Stimulated activated CD4-positive, alpha-beta T cell treated with anti-CD3 and anti-CD28 coated beads, TNF-alpha, amount 100 ng/mL, for 1 hour (primary cell): ENCODE measurements at places on chromosomes 3 and 15.

DNA sequence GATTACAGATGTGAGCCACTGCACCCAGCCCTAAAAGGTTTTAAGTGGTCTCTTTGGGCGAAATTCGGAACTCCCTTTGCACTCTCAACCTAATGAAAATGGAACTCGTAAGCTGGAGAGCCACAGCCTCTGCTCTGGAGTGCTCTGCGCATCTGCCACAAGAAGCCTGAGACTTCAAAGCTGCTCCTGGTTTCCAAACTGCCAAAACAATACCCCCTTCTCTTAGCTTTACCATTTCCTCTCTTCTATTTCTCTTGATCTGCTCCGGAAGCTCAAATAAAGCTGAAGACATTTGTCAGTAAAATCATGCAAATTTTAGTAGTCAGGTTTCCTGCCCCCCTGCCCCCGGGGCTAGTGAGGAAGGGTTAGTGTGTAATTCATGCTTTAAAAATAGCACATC lies 312.7 kb downstream of the MFSD1 start:
- DNase-seq = no peak

DNA sequence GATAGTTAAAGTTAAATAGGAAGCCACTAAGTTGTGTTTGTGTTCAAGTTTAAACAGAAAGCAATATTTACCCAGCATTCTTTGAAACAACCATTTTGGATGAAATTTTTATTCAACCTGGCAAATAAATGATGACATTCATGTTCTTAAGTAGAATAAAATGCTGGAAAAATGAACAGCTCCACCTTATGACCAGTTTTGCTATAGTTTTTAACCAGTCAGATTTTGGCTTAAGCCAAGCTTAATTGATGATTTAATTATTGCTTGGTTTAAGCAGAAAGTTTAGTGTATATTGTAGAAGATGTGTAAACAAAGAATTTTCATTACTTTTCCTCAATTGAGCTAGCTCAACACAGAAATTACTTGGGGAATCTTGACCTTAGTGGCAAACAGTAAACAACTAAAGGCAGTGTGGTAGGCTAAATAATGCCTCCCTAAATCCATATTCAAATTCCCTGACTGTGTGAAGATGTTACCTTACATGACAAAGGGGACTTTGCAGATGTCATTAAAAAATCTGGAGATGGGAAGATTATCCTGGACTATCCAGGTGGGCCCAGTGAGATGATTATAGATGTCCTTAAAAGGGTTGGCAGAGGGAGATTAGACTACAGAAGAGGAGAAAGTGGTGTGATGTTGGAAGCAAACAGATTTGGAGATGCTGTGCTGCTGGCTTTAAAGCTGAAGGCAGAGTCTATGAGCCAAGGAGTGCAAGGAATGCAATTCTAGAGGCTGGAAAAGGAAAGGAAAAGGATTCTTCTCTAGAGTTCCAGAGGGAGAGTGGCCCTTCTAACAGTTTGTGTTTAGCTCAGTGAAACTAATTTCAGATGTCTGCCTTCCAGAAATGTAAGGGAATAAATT lies 448.6 kb upstream of the GOLIM4 start:
- no peak for DNase-seq

- DNase-seq = no peak
These were observed 57.0 kb downstream of the MLH1 start for GRCh38 chr3:37050282-37050681.

GRCh38 chr3:141538568-141539240 lies 51.9 kb downstream of the RASA2 start:
- no peak for DNase-seq

GRCh38 chr3:53113293-53114010 lies 16.8 kb downstream of the RFT1 start:
- no peak for DNase-seq

DNA sequence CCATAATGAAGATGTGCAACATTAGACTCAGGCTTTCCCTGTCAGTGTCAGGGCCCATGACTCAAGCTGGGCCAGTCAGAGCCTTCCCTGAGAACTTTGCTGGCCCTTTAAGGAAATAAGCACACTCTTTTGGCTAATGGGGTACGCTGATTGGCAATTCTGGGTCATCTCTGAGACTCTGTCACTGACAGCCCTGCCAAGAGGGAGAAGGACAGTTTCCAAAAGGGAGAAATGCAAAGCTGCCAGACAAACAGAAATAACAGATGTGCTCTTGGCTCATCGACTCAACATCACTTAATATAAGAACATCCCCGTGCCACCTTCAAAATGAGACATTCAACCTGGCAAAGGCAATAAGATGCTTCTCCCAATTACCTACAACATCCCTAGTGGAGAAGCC lies 491.9 kb upstream of the PROK2 start:
- no peak for DNase-seq

DNA sequence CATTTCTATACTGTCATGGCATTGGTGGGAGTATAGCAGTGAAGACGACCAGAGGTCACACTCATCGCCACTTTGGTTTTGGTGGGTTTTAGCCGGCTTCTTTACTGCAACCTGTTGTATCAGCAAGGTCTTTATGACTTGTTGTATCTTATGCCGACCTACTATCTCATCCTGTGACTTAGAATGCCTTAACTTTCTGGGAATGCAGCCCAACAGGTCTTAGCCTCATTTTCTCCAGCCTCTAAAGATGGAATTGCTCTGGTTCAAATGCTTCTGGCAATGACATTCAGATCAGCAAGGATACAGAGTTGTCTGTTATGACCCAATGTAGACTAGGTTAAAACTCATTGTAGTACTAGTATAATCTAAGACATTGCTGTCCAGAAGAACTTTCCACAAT lies 54.9 kb upstream of the LRTM1 start:
- DNase-seq = no peak

DNA sequence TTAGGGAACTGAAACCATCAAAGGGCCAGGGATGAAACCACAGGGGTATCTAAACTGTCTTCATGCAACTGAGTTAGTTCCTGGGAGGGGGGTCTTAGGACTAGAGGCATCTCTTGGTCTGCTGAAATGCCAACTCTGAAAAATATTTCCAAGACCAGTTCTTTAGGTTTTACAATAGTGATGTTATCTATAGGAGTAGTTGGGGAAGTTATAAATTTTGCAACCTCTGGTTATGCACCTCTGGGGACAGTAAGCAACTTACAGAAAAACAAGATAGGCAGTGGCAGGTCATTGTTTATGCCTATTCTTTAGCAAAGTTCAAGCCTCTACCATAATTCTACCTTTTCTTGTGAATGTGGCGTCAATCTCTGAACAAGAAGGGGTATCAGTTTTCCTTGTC lies 60.5 kb upstream of the MINAR1 start:
- DNase-seq = no peak

DNA sequence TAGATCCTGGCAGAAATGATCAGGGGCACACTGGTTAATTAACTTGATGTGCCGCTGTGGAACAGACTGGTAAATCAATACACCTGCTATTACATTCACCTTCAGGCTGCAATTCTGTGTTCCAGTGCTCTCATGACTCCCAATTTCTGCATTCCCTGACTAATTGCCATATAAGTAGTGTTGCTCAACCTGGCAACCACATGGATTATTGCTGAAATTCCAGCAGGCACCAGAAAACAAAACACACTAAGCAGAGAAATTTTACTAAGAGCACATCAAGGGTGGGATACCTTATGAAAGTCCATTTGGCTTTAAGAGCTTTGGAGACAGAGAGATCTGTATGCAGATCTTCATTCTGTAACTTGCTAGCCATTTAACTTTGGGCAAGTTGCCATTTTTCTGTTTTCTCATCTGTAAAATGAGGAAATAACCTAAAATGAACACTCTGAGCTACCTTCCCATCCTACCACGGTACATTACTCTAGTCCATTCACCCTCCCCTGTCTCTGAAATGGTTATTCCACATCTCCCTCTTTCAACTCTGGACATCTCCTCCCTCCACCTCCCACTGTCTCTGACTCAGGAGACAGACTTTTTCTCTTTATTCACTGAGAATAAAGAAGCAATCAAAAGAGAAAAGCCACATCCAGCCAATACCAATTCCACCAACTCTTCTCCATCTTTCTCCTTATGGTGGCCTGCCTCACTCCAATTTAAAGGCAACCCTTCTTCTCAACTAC lies 54.6 kb downstream of the STAC start:
- DNase-seq = no peak

DNA sequence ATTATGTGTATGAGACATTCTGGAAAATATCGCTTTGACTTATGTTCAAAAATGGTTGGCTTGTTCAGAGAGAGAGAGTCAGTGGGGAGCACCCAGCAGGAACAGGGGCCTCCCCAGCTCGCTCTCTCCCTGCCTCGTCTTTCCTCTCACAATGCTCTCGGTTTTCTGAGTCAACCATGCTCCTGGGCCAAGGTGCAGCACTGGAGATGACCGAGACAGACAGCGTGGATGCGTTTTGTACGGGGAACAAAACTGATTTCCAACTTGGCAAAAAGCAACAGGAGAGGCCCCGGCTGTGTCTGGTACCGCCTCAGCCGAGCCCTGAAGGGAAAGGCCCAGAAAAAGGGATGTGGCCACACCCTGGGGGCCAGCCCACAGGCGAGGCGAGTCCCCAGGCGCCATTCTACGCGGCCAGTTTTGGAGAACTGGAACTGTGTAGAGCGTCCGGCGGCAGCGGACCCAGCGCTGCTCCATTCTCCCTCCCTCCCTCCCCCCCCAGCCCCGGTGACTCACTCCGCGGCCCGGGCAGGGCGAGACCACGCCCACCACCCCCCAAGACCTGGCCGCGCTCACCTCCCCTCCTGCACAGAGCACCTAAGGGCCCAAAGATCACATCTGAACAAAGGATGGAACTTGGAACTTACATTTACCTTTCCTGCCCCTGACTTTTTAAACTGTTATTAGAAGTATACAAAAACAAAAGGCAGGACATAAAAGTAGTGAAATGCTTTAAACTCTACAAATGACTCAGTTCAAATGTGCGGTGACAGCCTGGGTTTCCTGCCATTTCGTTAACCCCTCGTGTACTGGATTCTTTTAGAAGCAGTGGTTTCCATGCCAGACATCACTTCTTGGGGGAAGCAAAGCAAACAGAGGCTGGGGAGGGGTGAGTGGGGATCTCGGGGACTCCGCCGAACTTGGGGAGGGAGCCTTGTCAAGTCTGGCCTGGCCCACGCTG lies 12.7 kb downstream of the ATP10A start:
- DNase-seq = no peak

GRCh38 chr3:120102232-120102631 lies 8.0 kb upstream of the GSK3B start:
- DNase-seq = no peak

DNA sequence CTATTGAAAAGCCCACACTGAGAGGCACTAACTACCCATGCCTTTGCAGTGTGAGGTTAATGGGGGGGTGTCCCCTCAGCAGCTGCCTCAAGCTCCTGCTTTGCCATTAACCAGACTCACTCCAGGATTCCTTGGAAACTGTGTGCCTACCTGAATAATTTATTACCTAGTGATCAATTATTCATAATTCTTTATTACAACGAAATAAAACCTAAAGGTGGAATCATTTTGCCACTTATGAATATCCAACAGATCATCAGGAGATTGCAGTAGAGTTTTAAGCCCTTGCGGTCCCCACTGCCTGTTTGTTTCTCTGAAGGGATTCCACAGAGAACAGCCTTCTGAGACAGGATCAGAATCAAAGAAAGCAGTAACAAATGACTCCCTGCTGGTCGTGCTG lies 23.3 kb downstream of the NEK11 start:
- no peak for DNase-seq

GRCh38 chr3:89072642-89073041 lies 34.8 kb upstream of the EPHA3 start:
- no peak for DNase-seq

DNA sequence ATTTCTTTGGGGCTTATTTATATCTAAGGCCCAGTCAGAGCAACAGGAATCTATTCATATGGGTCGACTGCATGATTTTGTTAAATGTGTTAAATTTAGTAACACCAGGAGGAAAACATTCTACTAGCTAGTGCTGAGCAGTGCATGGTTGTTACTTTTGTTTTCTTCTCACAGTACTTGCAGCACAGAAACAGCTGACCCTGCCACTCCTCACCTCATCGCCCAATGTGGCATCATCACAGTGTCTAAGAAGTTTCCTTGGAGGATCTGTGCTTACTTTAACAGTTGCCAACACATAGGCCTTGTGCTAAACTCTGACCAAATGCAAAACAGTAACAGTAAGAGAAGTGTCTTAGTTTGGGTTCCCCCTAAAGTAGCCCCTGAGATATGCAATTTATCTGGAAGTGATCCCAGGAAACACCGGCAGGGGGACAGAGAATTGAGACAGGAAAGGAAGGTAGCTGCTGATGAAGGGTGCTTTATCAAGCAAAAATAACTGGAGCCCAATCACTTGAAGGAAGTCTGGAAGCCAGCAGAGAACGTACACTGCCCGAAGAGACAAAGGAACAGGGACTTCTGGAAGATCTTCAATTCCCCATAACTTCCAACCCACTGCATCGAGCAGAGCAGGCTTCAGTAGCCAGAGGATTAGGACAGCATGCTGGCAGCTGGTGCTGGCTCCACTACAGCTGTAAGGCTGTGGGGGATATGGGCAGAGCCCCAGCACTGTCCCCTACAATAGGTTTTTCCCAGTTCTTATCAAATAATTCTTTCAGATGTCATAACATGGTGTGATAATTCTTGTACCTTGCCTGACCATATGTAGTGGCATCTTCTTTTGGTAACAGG lies 36.0 kb upstream of the ULK4 start:
- DNase-seq = no peak

- no peak for DNase-seq
These were observed 21.1 kb upstream of the SNRPN start for GRCh38 chr15:24933716-24934115.

- no peak for DNase-seq
These were observed 148.3 kb downstream of the MBNL1 start for GRCh38 chr3:152416808-152417580.

GRCh38 chr15:56017920-56018319 lies 24.5 kb upstream of the NEDD4 start:
- DNase-seq = no peak

- no peak for DNase-seq
These were observed 5.5 kb downstream of the ATOSA start for GRCh38 chr15:52673734-52674133.

DNA sequence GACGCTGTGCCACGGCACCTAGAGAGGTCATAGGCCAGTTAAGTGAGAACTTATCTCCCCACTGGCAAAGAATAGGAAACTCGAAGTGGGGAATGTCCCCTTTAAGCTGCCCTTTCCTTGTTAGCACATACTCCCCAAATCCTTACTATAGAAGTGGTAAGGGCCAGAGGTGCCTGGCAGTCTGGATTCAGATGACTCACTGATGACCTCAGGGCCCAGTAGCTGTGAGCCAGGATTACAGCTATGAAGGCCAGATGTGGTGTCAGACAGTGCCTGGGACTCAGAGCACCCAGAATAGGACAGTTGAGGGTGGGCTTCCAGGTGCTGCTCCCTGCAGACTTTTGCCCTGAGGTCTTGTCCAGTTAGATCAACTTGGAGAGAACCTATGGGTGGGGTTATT lies 37.7 kb downstream of the PDIA5 start:
- DNase-seq = no peak

- no peak for DNase-seq
These were observed 46.2 kb downstream of the OSBPL10 start for GRCh38 chr3:31934866-31935265.

GRCh38 chr3:190586631-190587011 lies 72.7 kb downstream of the IL1RAP start:
- no peak for DNase-seq

GRCh38 chr3:160580938-160581337 lies 15.6 kb upstream of the KPNA4 start:
- no peak for DNase-seq
